Amygdala (tissue), 56 donors: ENCODE measurements at places on chromosomes 11 and 22.

GRCh38 chr11:121459413-121460017, 6.7 kb upstream of the SORL1-AS1 start:
- DNase-seq: no peak

- no peak for DNase-seq
These were observed 13.4 kb downstream of the FRMD8 start for GRCh38 chr11:65399845-65400244.

DNA sequence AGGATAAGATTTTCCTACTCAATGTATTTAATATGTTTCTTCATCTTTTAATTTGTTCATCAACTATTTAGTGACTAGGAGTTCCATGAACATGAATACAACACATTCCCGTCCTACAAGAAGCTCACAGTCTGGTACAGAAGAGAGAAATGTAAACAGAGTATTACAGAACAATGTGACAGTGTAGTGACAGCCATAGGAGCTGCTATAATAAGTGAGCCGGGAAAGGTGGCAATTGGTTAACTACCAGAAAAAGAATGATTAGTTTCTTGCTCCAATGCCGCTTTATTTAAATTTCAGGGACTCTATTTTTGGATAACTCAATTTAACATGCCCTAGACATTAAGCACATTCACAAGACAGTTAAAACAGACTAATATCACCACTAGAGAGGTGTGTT, 192.3 kb downstream of the CADM1 start:
- no peak for DNase-seq

DNA sequence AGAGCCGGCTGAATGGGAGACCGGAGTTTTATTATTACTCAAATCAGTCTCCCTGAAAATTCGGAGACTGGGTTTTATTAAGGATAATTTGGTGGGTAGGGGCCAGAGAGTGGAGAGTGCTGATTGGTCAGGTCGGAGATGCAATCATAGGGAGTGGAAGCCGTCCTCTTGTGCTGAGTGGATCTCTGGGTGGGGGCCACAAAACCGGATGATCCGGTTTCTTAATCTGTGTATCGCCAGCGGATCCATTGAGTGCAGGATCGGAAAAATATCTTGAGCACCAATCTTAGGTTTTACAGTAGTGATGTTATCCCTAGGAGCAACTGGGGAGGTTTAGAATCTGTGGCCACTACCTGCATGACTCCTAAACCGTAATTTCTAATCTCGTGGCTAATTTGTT, 886 bp upstream of the NIPSNAP1 start:
- no peak for DNase-seq

GRCh38 chr11:2267306-2267850, 3.0 kb downstream of the ASCL2 start:
- no peak for DNase-seq

GRCh38 chr11:104799251-104799650, 99.0 kb downstream of the CASP12 start:
- no peak for DNase-seq

DNA sequence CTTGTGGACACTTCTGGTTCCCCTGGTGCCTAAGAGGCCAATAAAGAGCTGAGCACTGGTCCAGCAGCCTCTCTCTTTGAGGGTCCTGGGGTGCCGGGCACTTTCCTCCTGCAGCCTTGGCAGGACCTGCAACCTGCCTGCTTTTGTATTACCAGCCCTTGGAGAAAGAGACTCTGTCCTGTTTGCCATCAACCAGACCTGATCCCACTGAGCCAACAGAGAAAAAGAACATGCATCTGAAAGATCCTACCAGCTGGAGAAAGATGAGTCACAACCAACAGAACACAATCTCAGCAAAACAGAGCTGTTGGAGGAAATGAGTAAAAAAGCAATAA, 321.0 kb downstream of the DDX10 start:
- DNase-seq: no peak

- DNase-seq: no peak
These were observed 10.0 kb downstream of the IL18BP start for GRCh38 chr11:72008728-72009127.

DNA sequence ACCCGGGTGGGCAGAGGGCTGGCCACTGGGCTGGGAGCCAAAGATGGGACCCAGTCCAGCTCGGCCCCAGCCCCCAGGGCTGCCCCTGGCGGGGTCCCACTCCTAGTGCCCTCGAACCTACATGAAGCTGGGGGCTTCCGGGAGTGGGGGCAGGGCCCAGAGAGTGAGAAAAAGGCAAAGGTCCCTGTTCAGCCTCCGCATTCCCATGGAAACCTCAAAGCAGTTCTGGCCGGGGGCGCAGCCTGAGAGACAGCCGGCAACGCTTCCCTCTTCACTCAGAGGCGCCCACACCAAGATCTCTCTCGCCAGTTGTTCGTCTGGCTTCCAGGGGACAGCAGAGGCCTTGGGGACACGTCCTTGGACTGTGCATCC, 22.4 kb upstream of the ARHGAP8 start:
- no peak for DNase-seq

DNA sequence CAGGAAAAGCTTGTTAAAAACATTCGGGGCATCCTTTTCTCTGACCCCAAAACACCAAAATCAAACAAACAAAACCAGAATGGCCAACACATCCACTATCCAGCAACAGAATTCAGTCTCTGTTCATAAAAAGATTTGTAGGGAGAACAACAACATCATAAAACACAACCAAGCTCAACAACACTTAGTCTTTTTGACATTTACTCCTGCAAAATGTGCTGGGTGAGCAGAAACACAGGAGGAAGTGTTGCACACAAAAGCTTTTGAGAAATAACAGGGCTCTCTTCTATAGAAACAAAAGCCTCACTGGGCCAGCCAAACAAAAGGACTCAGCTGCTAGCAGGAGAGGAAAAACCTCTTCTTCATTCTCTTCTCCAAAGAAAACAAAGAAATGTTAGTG, 736.0 kb upstream of the CCDC90B start:
- DNase-seq: peak; percentile 14

- no peak for DNase-seq
These were observed 11.8 kb upstream of the AKIP1 start for GRCh38 chr11:8899119-8899753.

DNA sequence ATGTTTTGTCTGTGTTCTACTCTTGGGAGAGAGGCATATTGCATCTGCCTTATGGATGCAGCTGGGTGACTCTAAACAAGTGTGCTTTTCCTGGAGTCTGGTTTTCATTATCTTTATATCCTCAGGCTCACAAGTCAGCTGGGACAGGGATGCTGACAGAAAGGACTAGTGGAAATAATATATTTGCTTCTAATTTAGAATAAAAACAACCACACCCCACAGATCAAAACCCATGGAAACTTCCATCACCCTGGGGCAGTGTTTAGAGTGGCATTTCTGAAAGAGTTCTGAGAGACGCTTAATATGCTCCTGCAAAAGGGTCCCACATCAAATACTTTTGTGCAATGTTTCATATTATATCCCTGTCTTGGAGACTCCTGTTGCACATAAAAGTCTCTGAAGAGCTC, 20.8 kb downstream of the KCNE3 start:
- no peak for DNase-seq

GRCh38 chr11:285894-286220, 3.1 kb upstream of the PGGHG start:
- DNase-seq: no peak

- no peak for DNase-seq
These were observed 12.9 kb upstream of the CRY2 start for GRCh38 chr11:45834298-45834756.

DNA sequence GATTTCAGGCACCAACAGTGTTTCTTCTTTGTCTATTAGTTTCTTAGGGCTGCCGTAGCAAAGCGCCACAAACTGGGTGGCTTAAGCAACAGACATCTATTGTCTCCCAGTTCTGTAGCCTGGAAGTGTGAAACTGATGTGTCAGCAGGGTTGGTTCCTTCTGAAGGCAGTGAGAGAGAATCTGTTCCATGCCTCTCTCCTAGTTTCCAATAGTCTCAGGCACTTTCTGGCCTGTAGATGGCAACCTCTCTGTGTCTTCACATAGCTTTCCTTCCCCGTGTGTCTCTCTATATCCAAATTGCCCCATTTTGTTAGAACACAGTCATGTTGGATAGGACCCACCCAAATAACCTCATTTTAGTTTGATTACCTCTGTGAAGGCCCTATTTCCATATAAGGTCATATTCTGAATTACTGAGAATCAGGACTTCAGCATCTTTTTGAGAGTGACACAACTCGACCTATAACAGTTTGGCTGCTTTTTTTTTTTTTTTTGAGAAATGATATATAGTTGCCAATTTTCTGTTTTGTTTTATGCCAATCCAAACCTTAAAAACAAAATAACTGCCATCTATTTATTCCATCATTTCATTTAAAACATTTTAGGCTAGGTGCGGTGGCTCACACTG, 108.2 kb downstream of the SLC36A4 start:
- DNase-seq: no peak
